HTR-8/SVneo (cell line): ENCODE measurements at places on chromosomes 13 and 19.

DNA sequence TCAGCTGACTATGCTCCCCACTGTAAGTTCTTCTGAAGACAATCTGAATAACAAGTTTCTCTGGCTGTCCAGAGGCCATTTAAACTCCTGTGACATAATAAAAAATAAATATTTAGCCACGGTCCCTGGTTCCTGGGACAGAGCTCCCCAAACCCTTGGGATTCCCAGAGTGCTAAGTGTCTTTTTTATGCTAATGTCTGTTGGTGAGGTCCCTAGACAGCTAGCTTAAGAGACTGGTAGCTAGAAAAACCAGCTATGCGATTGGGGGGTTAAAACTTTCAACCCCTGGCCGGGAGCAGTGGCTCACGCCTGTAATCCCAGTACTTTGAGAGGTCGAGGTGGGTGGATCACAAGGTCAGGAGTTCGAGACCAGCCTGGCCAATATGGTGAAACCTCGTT, 5.9 kb downstream of the EPSTI1 start:
- DNase-seq = no peak

GRCh38 chr13:49453465-49453864, 9.4 kb downstream of the SETDB2 start:
- DNase-seq = no peak

- DNase-seq = no peak
These were observed 83.2 kb upstream of the IRS2 start for GRCh38 chr13:109869312-109870237.

DNA sequence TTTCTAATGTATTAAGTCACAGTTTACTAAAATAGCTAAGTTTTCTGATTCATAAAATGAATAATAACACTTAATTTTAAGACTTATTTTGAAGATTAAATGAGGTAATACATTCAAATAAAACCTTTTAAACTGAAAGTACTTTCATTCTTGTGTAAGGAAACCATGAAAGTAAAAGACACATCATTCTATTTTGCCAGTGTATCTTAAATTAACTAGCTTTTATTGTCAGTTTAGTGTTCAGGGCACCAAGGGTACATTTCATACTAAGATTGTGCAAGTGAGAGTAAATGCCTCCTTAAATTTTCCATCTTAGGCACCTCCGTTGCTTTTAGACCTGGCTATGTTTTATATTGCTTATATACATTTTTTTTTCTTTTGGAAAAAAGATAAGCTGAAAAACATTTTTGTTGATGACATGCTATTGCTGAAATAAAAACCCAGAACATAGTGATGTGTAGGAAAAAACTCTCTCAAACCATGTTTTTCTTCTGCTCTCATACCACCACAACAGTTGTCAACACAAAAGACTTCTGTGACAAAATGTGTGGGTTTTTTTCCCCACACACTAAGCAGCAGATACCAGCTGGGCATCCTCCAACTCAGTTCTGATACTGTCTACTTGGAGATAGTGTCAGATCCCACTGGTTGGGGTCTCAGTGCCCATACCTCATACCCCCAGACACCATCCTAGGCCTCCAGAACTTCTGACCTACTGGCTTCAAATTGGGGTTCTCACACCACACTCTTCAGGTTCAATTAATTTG, 30.7 kb upstream of the LPAR6 start:
- no peak for DNase-seq

GRCh38 chr19:58117841-58118575, 20.0 kb upstream of the ZSCAN18 start:
- DNase-seq = no peak
